ENCODE measurements at places on chromosomes 7 and 10.

DNA sequence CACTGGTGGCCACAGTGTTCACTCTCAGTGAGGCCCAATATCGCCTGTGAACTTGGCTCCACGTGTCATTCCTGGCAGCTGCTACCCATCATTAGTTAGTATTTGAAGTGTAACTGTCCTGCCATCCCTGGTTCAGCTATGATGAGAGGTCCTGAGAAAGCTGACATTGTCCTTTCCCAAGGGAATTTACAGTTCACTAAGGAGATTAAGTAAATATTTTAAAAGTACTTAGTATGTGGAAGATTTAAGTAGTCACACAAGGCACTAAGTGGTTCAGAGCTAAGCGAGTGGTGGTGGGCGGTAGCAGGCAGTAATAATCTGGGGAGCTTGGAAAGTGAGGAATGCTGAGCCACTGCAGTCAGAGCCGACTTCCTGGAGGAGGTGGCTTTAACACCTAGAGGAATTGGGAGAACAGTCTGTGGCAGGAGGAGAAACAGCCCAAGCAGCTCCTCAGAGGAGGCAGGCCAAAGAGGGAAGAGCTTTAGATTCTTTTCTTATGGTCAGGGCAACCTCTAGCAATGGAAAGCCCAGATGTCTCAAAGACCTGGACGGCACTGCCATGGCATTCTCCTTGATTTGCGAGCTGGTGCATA lies 519.7 kb downstream of the LRMDA start:
- no peak for DNase-seq

DNA sequence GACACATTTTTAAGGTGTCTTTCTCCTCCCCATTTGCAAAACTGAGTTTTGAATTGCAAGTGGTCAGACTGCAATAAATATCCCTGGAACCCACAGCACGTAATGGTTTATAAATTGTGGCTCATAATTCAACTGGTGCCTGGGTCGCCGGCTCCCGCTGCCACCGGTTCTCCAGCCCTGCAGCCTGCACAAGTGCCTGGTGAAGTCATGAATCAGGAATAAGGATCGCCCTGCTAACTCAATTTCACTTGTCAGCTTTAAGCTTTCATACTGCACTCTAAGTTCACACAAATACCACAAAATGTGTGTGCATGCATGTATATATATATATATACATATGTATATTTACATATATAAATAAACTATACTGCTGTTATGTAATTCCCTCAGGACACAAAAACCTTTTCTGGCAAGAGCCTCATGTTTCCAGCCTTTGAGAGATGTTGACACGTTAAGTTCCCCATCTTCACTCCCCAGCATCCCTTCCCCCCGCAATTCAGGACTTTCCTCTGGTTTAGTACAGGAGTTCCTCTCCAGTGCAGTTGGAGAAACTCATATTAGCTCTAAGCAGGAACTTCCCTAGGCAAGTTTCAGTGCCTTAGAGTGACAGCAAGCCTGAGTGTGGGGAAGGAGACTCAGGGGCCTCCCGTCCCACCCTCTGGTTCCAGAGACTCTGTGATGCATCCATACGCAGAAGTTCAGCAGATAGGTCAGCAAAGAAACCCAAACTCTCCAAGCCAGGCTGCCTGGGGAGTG lies 129.2 kb upstream of the UNC5B start:
- DNase-seq: no peak

- no peak for DNase-seq
Observed at GRCh38 chr10:101444058-101444898, 90.3 kb downstream of the BTRC start.

DNA sequence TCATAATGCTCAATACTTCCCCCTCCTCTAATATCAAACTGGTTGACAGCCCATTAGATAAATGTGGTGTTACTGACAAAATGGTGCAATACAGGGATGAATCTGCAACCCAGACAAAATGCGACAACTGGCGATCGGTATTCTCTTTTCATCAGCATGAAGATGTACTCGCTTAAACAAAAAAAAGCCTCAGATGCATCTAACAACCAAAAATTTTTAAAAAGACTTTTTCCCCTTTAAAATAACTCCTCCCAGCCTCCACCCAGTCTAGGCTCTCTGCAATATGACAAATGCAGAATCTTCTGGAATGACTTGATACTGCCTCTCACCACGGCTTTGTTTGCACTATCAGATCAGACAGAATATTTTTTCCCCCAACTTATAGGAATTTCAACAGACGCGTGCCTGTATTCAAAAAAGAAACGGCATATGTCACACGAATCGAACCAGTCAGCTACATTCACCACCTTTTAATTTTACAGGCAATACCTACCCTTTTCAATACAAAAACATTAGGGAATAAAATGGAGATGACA lies 1.2 kb downstream of the YWHAG start:
- no peak for DNase-seq

DNA sequence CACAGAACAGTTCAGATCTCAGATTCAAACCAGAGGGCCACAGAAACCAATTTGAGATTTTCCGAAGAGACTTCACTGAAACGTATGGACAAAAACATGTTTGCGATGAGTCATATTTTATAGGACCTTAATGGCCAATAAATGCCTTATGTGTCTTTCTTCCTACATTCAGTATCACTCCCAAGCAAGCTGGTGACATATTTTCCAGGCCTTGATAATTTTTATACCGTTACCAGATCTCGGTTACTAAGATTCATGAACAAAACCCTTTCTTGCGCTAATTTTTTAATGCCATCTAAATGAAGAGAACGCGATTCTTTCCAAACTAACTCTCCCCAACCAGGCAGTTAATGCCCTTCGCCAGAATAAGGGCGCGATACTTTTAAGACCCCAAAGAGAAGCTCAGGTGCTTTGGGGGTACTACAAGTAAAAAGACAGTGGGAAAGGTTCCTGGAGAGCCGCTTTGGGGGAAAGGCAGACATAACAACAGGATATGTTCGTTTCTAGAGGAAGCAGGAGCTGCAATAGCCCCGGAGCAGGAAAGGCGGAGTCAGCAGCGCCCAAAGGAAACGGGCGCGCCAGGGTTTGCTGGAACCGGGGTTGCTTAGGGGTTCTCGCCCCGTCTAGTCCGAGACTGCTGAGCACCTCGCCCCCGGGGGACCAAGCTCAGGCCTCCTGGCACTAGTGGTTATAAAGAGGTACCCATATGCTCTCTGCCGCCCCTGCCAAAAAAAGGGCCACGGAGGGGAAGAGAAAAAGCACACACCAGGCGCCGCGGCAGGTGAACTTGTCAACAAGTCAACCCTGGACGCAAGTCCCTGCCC lies 884 bp downstream of the ICA1 start:
- no peak for DNase-seq

GRCh38 chr10:70461397-70462348 lies 16.9 kb upstream of the PALD1 start:
- DNase-seq: no peak

DNA sequence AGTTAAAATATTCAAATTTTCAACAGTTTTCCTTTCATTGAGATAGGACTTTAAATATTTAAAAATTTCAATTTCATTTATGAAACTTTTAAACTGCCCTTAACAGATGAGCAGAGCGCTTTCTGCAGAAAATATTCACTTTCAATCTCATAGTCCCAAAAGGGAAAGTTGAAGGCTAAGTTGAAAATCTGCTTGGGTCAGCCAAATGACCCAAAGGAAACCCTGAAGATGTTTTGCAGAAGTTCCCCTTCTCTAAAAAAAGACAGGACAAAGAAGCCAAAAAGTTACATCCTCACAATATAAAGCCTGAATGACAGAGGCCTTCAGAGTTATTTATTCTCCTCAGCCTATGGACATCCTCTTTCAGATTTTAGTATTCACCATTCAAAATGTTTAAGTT lies 17.6 kb upstream of the SCIN start:
- DNase-seq: no peak

GRCh38 chr10:86944471-86944870 lies 12.9 kb downstream of the MMRN2 start:
- no peak for DNase-seq

DNA sequence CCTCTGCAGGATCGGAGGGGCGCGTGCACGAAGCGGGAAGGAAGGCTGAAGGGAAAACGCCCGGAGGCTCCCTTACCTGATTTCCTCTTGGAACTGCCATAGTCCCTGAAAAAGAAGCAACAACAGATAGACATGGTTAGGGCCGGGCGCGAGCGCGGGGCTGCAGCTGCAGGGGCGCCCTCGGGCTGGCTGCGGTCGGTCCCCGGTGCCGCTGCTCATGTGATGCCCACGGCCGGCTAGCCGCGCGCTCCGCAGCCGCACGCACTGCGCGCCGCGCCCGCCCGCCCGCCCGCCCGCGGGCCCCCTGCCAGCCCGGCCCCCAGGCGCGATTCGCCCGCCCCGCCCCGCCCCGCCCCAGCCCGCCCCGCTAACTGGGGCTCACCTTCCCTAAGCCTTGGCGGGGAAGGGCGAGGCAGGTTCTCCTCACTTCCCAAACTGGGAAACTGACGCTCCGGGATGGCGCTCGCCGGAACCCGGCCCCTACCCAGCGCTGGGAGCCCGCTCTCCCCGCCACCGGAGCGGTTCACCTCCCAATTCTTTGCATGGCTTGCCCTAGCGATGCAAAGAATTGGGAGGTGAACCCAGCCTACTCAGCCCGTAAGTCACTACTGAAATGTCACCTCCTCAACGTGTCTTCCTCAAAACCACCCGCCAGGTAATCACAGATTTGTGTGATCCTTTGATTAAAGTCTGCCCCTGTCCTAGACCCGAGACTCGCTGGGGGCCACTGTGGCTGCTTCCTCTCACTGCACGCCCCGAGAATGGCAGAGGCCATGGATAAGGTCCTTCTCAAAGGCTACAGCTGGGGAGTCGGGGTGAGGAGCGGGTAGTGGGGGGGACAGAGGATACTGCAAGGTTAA lies 162.2 kb downstream of the SH3PXD2A start:
- no peak for DNase-seq

GRCh38 chr7:102967798-102968197 lies 55.0 kb downstream of the LRRC17 start:
- no peak for DNase-seq

GRCh38 chr10:121134711-121135110 lies 283.5 kb downstream of the WDR11 start:
- no peak for DNase-seq

GRCh38 chr10:18501198-18501597 lies 150.2 kb downstream of the NSUN6 start:
- DNase-seq: no peak

DNA sequence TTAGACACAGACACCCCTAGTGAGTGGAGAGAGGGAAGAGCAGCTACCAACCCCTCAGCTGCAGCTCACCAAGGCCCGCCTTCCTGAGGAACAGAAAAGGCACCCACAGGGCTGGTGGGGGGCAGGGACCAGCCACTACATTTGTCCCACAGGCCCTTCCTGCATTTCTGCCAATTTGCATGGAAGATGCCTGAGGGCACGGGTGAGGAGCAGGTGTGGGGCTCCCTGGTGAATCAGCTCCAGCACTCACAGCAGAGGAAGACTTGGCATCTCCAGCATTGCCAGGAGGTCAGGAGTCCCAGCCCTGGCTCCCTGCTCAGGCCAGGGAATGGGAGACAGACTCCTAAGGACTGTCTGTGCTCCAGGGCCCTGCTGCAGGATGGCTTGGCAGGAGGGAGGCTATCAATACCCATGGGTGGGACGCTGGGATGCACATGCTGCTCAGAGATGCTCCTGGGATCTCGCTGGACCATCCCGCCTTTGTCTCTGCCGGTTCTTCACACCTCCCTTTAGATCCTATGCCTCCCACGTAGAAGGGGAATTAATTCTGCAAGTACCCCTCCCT lies 109.7 kb downstream of the SLIT1 start:
- DNase-seq: no peak

DNA sequence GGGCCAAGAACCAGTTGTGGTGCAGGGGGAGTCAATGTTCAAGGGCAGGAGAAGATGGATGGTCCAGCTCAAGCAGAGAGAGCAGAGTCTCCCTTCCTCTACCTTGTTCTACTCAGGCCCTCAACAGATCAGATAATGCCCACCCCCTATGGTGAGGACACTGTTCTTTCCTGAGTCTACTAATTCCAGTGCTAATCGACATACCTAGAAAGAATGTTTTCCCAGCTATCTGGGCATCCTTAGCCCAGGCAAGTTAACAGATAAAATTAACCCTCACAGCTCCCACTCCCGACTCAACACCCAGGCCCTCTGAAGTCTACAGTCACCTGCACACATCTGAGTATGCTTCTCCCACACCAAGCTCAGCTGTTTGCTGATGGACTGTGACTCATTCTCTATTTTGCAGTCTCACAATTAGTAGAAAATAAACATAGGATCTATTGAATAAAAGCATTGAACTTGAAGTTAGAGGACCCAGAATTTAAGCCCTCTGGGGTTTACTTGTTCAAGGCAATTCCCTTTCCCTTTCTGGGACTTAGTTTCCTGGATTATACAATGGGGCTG lies 17.1 kb downstream of the COL13A1 start:
- DNase-seq: no peak

DNA sequence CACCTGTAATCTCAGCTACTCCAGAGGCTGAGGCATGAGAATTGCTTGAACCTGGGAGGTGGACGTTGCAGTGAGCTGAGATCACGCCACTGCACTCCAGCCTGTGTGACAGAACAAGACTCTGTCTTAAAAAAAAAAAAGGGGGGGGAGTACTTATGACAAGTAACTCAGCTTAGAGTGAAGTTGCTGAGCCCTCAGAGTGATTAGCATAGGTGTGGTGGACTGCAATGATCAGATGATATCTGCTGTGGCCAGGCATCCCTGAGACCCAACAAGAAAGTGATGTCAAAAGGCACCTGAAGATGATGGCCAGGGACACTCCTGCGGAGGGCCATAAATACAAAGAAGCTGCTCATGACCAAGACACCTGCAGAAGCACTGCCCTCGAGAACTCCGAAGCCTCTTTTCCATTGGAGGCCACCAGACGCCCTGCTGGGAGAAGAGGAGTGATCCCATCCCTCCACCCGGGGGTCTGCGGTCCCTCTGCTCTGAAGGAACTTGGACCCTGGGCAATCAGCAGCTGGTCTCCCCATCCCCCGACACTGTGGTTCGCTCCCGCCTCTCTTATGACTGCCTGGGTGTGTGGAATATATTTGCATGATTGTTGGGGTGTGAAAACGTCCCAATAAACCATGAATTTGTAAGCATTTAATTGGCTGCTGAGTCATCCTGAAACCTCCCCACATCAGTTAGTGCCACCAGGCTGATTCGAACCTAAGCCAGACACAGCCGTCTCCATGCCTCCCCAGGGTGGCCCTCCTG lies 46.0 kb downstream of the RASGEF1A start:
- no peak for DNase-seq

DNA sequence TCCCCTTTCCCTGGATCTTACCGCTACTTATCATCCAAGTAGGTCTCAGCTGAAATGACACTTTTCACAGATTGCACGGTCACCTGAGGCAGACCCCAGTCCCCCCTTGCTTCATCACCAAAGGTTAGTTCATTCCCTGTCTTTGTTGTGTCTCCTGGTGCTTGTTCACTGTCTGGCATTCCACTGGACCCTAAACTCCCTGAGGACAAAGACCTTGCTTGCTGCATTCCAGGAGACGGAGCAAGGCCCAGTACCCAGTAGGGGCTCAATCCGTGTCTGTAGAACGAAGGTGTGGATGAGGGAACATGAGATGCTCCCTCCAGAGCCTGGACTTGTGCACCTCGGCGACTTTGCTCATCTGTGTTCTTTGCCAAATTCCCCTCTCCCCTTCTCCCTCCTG lies 160.0 kb downstream of the RAB11FIP2 start:
- DNase-seq: no peak

- DNase-seq: no peak
Observed at GRCh38 chr10:108562105-108562504, 1361.2 kb downstream of the XPNPEP1 start.
